Stimulated activated CD8-positive, alpha-beta memory T cell treated with anti-CD3 and anti-CD28 coated beads, Interleukin-7, amount 100 ng/mL, for 48 hours (primary cell): ENCODE measurements at places on chromosomes 2 and 18.

DNA sequence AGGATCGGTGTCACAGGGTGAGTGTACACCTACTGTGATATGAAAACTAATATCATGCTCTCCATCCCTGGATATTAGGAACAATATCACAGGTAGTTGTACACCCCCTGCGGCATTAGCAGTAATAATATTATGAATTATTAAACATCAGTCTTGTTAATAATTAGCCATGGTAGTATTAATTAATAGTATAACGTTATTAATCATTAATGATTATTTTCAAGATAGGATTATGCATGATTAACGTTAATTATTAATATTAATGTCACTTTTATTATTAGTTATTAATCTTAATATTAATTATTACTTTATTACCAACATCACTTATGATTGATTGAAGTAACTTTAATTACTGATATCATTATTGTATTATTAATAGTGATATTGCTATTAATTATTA is 26.2 kb upstream of the NAGK start:
- no peak for DNase-seq

GRCh38 chr18:79402209-79402576 is 6.5 kb downstream of the NFATC1 start:
- no peak for DNase-seq

- no peak for DNase-seq
Observed at GRCh38 chr2:20557226-20557625, 93.7 kb downstream of the HS1BP3 start.

- DNase-seq = no peak
Observed at GRCh38 chr2:36564377-36564930, 33.5 kb downstream of the FEZ2 start.

DNA sequence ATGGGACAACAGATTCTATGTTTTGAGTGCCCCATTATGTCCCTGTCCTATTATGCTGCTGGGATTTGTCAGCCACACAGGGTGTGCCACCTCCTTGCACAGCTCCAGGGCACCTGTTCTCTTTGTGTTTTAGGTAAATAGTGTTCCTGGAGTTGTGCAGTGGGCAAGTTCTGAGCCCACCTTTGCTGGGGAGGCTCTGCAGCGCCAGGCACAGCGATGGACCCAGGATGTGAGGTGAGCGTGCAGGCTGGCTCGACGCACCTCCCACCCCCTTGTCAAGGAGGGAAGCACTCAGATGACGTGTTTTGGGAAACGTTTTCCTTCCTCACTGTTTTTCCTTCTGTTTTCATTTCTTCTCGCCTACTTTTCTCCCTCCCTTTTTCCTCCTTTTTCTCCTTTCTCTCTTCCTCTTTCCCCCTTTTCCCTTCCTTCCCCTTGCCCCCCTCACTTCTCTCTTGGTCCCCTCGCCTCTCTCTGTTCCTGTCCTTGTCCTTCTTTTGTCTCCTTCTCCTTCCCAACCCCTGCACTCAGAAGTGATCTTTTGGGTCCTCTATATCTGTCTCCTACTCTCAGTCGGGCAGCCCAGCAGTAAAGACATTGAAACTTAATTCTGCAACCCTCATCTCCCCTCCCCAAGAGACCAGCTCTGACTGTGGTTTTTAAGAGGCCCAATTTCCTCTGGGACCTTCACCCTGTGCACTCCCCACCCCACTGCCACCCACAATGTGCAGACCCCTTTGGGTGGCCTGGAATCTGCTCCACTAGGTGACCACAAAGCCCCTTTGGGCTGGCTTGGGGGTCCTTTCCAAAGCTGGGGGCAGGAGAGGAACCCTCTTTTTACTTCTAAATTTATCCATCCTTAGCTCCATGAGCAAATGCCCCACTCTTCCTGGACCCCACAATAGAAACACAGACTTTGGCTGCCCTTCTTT is 104.0 kb downstream of the MCFD2 start:
- no peak for DNase-seq

DNA sequence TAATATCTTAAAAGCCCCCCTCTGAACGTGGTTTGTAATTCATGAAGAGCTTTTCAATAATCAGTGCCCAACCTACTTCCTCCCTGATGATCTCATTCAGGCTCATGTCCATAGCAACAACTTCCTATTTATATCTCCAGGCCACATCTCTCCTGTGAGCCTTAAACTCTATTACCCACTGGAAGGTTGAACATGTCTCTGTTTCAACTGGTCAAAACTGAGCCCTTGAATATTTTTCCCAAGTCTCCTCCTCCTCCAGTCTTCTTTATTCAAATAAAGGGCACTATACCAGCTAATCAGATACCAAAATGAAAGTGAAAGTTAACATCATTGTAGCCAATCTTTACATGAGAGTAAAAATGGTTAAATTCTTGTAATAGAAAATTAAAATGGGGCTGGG is 63.7 kb upstream of the ITGA4 start:
- no peak for DNase-seq

GRCh38 chr2:9975805-9976447 is 24.4 kb downstream of the GRHL1 start:
- DNase-seq = no peak

DNA sequence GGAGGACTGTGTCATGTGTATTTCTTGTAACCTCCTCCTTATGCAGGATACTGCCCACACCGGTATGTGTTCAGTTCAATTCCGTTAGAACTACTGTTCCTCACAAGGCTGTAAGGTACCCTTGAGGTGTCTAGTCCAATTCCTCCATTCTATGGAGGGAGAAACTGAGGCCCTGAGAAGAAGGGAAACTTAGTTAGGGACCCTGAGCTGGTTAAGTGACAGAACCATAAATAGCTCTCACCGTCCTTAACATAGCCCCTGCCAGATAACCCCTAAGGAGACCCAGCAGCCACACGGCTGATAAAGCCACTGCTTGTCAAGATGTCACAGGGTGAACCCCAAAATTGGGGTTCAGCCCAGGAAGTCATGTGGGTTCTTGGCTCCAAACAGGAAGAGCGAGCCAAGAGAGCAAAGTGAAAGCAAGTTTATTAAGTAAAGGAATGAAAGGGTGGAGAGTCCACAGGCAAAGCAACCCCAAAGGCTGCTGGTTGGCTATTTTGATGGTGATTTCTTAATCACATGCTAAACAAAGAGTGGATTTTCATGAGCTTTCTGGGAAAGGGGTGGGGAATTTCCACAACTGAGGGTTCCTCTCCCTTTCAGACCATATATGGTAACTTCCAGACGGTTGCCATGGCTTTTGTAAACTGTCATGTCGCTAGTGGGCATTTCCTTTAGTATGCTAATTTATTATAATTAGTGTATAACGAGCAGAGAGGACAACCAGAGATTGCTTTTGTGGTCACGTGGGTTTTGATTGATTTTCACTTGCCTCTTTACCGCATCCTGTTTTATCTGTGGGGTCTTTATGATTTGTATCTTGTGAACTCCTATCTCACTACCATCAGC is 83.4 kb upstream of the RTN4 start:
- DNase-seq = peak; percentile 10

DNA sequence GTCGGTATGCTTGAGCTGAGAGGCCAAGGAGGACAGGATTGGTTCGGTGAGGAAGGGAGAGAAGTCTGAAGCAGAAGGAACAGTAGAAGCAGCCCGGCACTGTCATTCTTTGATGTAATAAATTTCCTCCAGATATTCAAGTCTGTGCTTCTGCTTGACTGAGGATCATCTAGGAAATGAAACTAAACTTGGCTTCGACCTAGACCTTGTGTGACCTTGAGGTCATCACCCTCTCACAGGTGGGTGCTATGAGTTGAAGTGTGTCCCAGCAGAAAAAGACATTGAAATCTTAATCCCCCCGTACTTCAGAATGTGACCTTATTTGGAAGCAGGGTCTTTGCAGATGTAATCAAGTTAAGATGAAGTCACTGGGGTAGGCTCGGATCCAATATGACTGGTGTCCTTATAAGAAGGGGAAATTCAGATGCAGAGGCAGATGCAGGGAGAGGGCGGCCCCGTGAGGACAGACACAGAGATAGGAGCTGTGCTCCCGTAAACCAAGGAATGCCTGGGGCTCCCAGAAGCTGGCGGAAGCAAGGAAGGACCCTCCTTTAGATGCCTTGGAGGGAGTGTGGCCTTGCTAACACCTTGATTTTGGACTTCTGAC is 49.0 kb downstream of the PRKCE start:
- DNase-seq = no peak

DNA sequence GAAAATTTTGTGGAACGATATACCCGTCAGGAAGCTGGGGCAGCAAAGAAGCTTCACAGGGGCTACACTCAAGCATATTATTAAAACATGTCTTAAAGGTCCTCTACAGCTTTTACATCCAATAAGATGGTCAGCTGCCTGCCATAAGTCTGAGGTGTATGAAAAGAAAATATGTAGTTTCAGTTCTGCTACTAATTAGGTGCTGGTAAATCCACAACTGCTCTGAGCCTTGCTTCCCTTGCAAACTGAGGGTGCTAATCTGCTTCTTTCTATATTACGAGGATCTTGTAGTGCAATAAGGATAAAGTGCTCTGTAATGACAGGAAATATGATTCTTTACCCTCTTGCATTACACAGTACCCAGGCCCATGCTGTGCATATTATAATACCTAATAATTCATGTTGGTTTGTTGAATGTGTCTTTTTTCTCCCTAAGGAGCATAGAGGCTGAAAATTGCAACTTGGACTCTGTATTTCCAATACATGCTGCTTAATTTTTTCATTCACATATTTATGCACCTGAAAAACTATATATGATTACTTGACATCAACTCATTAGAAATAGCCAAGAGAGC is 14.5 kb upstream of the SLC8A1 start:
- no peak for DNase-seq

GRCh38 chr2:207967121-207967520 is 58.2 kb downstream of the PLEKHM3 start:
- no peak for DNase-seq

DNA sequence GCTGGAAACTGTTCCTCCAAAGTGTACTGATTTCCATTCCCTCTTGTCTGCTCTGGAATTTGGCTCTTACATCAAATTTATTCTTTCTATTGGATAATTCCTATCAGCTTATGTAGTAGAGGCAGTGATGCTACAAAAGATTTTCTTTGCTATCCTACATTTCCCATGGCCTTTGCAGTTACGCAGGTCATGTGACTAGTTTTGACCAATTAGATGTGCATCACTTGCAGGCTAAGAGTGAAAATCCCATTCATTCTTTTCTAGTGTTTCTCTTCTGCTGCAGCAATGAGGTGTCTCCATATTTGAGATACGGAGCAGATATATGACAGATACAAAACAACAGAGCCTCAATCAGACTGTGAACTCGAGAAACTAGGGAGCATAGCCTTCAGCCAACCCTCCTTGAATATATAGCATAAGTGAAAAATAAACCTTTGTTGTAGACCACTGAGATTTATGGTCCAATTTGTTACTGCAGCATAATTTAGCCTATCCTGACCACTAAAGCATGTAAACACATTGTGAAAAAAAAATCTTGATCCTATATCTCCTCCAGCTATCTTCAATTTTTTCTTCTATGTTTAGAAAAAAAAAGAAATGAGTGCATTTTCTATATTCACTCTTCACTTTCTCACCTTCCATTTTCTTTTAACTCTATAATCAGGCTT is 102.0 kb downstream of the HNMT start:
- DNase-seq = no peak

GRCh38 chr2:25567406-25567805 is 106.0 kb downstream of the DTNB start:
- no peak for DNase-seq

- DNase-seq = no peak
Observed at GRCh38 chr2:42063431-42064171, 15.8 kb downstream of the PKDCC start.

GRCh38 chr18:57644540-57644939 is 22.9 kb upstream of the NARS1 start:
- no peak for DNase-seq

DNA sequence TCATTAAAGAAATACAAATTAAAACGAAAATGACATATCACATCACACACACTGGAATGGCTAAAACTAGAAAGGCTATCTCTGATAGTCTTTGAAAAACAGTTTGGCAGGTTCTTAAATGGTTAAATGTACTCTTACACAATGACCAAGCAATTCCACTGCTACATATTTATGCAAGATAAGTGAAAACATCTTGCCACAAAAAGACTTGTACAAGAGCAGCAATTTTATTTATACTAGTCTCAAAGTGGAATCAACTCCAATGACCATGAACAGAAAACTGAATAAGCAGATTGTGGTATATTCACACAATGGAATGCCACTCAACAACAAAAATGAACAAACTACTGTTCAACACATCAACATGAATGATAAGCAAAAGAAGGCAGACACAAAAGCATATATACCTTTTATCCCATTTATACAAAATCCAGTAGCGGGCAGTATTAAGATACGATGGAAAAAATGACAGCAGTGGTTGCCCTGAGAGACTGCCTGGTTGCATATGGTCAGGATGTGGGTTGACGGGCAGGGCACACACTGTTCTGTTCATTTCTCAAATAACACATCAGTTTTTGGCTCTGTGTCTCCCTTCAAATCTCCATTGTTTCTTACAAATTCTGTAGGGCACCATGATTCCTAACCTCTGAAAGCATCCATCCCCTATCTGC is 25.4 kb downstream of the SP100 start:
- peak; percentile 42 for DNase-seq

GRCh38 chr2:156192468-156192867 is 140.1 kb downstream of the NR4A2 start:
- DNase-seq = no peak

DNA sequence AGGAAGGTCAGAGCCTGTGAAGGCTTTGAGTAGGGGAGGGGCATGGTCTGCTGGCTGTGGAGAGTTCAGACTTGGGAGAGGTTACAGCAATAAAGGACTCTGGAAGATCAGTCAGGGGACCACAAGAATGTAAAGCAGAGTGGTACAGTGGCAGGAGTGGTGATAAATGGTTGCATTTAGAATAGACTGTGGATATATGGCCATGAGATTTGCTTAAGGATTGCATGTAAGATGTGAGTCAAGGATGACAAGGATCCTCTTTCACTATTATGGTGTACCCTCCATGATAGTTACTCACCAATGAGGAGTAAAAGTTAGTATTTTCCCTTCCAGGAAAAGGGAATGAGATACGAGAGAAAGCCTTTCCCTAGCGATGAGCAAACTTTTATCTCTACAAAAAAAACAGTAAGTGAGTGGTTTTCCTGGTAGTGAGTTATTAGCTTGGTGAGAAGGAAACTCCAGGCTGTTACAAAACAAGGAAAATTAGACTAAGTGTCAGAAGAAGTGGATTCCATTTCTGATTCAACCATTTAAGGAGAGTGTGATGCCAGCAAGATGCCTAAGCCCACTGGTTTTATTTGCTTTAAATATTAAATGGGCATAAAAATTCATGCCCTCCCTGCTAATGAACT is 818.0 kb upstream of the ACVR2A start:
- no peak for DNase-seq

DNA sequence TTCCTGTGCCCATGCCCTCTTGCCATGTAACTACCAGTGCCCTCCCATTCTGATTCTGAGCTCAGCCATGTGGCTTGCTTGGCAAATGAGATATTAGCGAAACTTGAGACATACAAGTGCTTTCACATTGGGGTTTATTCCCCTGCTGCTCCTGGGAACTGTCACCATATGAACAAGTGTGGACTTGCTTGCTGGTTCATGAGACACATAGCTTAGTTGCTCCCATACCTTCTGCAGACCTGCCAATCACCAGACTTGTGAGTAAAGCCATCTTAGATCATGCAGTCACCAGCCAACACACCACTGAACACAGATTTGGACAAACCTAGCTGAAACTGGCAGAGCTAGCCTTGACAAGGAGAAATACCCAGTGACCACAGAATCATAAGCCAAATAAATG is 155.1 kb downstream of the SS18 start:
- DNase-seq = no peak

- no peak for DNase-seq
Observed at GRCh38 chr18:55407191-55407590, 180.8 kb downstream of the TCF4 start.
